ENCODE measurements at places on chromosomes 4 and X.
A peak's percentile ranks its signal among the peaks of the same experiment; 100 is the strongest.

- DNase-seq: no peak
Observed at GRCh38 chrX:40872351-40872750, 137.0 kb upstream of the MED14 start.

- DNase-seq: no peak
Observed at GRCh38 chr4:47444031-47444430, 19.5 kb downstream of the COMMD8 start.

DNA sequence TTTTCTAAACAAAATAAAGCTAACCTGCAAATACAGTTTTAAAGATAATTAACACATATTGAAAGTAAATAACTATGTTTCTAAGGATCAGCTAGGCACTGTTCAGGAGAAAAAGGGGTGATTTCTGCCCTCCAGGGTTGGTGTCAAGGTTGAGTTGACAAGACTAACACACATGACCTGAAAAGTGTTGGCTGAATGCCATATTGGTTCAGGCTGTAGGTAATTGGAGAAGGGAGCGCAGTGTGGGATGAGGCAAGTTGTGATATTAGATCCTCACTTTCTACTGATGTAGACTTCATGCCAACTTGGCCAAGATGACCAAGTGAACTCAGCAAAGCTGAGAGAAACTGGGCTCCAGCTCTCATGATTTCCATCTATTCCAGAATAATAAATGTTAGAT lies 42.2 kb downstream of the PPM1K start:
- DNase-seq: peak; percentile 17

GRCh38 chrX:12997906-12998687 lies 23.2 kb downstream of the TMSB4X start:
- no peak for DNase-seq

DNA sequence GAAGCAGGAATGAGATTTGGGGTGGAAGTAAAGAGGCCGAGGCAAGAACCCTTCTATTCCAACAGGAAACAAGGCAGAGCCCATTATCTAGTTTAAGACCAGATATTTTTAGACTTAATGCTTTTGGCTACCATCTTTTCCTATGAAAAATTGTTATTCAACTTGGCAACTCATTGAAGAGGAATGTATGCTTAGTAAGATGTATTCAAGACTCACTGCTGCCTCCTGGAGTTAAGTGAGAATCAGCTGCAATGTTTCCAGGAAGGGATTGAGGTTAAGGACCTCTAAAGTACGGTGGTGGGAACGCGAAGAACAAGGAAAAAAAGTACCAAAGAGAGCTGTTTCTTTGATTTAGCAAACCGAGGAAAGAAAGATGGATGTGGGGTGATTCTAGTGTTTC lies 89.1 kb downstream of the RAPGEF2 start:
- peak; percentile 41 for DNase-seq

DNA sequence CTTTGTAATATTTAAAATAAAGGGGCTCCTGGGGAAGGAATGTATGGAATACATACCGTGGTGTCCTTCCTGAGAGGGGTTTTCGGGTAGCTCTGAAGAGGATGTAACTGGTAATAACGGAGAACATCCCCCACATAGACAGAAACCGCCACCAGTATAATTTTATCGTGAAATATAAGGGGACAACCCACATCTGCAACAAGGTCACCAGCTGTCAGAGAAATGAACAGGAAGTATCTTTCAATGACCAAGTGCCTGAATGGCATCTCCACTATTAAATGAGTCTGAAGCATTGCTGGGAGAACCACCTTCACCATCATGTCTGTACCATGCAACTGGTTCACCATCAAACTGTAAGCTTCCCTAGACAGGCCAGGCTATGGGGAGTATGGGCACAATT lies 31.7 kb downstream of the RNF175 start:
- no peak for DNase-seq

- no peak for DNase-seq
Observed at GRCh38 chr4:45317276-45317675, 590.9 kb upstream of the GNPDA2 start.
